ENCODE measurements at places on chromosomes 3 and 15.
A peak's percentile ranks its signal among the peaks of the same experiment; 100 is the strongest.

DNA sequence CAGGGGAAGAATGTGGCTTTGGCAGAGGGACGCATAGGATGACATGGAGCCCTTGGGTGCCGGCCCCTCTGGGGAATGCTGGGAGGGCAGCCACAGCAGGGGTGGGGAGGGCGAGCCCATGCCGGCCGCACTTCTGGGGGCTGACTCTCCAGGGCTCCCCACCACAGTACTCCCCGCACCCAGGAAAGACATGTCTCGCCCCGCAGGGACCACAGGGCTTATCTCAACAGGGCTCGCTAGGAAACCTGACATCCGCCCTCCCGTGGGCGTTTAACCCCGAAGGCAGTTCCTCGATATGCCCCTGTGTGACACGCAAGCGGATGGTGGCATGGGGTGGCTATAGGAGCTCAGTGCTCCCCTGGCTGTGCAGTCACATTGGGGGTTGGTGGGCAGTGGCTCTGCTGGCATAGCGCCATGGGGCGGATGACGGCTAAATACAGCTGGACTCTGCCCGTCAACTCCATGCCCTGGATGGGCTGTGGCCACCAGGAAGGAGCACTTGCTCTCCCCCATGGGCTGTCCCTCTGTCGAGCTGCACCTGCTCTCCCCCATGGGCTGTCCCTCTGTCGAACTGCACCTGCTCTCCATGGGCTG lies 141.4 kb downstream of the ADAMTS17 start:
- no peak for DNase-seq

DNA sequence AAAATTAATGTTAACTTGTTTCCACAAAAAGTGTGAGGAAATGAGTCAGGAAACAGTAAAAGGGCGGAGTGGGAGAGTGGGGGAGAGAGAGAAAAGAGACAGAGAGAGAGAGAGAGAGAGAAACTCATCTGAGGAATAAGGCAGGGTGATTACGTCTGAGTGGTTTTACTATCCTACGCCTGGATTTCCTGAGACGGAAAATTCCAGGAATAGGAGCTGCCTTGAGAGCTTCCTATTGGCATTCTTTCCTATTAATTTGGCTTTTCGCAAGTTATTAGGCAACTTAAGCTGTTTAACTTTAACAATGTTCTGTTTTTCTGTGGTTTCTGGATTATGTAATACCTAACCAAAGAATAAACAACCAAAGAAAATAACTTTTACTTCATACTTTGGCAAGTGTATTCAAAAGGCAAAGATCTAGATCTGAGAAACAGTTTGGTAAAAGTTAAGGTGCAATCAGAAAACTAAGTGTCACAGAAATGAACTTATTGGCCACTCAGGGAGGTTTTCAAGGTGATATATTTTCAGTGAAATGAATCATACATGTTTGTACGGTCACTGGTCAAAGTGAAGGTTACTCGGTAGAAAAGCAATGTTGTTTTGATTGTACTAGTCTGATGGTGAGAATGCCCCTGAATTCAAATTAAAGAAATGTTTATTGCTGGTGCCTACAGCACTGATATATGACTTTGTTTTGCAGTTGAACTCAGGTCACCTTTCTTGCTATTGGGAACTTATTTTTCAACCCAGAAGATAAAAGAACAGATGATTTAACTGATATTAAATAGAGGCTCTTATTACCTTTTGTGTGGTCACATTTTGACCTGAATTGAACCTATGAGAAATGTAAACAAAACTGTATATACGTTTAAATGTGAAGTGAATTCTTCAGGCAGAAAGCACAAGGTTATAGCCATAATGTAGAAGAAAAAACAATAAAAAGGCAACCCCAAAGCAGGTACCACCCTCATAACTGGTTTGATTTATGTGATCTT lies 39.9 kb upstream of the TNFSF10 start:
- DNase-seq, result peak; percentile 62

- peak; percentile 70 for DNase-seq
Observed at GRCh38 chr15:40340038-40340739, 550 bp downstream of the CCDC9B start.

GRCh38 chr15:59116141-59116540 lies 11.2 kb downstream of the CCNB2 start:
- no peak for DNase-seq

DNA sequence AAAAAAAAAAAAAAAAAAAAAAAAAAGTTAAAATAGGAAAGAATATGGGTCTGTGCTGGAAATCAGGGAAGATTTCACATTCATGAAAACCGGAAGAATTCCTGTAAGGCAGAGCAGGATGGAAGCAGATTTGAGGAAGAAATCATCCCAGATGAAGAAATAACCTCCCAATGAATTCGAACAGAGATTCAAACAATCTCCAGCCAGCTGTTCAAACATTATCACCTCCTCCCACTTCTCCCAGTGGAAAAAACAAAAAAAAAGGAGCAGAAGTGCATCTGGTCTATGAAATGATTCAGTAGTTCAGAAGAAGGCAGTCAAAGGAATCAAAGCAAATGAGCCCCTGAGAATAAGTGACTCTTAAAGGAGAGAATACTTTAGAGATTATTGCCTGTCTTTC lies 33.1 kb downstream of the CP start:
- no peak for DNase-seq

- no peak for DNase-seq
Observed at GRCh38 chr3:71128961-71129360, 454.6 kb downstream of the FOXP1 start.

DNA sequence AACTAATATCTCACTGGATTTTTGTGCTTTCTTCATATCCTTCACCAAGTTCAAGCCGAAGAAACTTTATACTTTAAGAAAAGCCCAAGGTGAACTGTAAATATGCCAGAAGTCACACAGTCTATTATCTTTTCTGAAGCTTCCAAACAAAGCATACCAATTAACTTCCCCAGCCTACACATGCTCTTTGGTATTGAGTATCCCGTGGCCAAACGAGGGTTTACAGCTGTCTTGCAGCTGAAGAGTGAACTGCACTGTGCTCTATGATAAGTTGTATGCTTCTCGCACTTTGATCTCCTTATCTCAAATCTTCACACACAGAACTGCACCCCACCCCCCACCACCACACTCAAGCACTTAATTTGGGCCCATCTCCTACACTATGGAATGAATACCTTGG lies 215.6 kb upstream of the VEPH1 start:
- DNase-seq, result no peak

- peak; percentile 70 for DNase-seq
Observed at GRCh38 chr3:13023235-13023970, 49.8 kb downstream of the IQSEC1 start.

DNA sequence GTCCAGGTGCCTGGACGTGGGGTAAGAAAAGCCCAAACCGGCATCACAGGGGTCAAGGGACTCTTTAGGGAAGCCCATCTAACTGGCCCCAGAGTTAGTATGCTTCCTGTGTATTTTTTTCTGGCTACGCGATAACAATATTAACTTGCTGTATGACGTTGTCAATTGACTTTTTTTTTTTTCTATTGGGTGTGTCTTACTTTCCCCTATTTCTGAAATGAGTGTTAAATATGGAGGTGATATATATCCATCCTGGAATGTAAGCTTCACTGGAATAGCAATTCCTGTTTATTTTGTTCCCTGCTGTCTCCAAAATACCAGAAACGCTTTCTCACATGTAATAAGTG lies 598 bp upstream of the GMNC start:
- DNase-seq, result no peak

DNA sequence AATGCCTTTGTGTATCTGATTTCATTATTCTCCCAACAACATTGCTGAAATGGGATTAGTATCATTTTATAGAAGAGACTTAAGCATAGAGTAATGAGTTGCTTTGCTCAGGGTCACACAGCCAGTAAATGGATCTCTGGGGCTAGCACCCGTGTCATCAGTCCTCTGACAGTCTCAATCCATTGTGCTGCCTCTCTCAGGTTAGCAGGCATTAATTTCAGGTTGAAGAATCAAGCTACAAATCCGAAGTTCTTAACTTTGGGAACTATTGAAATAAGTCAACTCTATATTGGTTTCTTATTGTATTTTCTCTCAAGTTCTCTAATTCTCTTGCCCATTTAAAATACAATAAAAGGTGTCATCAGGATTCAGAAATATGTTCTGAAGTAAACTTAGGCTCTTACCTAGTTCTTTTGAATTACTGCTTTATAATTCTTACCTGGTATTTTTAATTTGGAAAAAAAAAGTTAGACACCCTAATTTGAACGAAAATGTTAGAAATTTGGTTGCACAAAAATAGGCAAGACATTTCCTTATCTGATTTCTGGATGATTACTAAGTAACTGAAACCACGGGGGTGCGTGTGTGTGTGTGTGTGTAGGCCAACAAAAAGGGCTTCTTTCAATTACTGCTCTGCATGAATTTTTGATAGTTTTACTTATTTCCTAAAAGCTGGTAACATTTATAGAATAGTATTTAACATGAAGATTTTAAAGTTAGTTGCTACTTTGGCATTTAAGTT lies 189.8 kb downstream of the MBNL1 start:
- DNase-seq, result no peak

GRCh38 chr15:70892002-70892911 lies at the start of the genes LRRC49 and THAP10:
TSS of gene LRRC49 (plus strand) at chr15:70892826. CDS start at chr15:70892895, 69 bp downstream.
TSS of gene THAP10 (minus strand) at chr15:70892433. CDS start at chr15:70892272, 161 bp downstream.
- peak; percentile 97 for DNase-seq

GRCh38 chr15:62462721-62463120 lies 297.6 kb upstream of the C2CD4B start:
- no peak for DNase-seq

GRCh38 chr15:58608129-58608590 lies 141.3 kb downstream of the ADAM10 start:
- no peak for DNase-seq

DNA sequence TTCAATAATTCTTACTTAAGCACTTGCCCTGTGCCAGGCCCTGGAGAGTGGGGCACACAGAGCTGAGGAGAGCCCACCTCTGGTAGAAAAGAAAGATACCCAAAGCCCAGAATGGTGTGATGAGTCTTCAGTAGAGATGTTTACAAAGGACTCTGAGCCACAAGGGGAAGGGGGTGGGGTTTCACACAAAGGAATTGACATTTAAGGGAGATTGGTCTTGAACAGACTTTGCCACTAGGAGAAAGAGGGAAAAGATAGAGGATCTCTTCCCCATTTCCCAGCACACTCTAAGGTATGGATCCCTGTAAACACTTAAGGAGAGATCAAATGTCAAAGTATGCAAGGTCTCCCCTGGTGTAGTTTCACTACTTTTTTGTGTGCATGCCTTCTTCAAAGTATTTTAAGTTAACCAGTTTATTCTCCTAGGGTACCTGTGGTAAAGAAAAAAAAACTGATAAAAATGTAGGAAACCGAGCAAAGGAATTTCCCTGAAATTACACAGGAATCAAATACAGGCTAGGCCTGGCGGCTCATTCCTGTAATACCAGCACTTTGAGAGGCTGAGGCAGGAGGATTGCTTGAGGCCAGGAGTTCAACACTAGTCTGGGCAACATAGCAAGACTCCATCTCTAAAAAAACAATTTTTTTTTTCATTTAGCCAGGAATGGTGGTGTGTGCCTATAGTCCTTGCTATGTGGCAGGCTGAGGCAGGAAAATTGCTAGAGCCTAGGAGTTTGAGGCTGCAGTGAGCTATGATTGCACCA lies 117.6 kb upstream of the SKOR1 start:
- no peak for DNase-seq

DNA sequence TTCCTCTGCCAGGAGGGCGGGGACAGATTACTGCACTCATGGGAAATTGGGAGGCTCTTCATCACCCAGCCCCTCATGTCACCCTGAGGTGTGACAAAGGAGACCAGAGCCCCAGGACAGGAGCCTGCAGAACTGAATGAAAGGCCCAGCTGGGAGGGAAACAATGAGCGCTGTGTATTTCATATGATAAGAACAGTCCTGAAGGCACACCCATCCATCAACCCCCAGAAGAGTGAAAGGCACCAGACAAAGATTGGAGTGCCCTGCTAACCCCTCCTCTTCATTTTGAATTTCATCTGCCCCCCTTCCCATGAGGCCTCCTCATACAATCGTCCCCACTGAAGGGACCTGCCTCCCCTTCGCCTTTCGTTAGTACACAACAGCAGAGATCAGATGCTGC lies 160.0 kb upstream of the PRICKLE2 start:
- no peak for DNase-seq

DNA sequence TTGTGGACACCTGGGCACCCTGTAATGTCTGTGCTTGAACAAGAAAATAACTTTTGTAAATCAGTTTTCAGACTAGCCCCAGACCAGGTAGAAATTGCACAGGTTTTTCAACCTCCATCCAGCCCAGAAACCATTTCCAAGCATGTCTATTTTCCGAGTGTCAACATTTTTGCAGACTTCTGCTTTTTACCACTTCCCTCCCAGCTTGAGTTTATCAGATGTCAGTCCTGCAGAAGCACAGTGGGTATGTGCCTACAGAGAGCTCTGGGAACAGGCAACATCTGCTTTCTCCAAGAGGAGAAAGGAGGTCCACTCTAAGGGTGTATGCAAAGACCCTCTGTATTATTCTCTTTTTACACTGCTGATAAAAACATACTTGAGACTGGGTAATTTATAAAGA lies 83.9 kb downstream of the LRRK1 start:
- DNase-seq, result no peak

DNA sequence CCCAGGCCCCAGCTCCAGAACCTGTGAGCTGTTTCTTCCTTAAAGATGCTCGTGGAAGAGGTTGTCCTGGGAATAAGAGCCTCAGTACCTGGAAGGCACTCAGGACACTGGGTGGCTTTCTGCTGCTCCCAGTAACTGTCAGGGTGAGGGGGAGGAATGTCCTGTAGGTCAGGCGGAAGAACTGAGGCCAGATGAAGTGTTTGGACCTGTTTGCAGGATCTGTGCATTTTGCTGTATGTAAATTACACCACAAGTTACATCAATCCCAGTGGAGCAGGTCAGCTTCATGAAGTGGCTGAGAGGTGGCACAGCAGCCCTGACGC lies 27.1 kb downstream of the HDAC11 start:
- no peak for DNase-seq

DNA sequence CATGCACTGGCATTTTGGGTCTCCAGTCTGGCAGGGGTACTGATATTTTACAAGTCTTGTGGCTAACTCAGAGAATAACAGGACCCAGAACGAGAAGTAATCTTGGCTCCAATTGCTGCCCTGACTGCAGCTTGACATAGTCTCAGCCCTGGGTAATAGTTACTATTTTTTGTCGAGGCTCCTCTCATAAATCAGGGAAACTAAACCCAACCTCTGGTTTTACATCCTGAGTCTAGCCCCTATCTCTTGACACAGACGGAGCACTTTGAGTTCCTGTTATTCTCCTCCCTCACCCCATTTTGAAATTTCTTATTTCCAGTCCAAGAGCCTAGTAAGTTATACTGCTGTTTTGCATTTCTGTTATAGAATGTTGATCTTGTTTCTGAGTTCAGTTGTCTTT lies 276.1 kb upstream of the GOLIM4 start:
- DNase-seq, result no peak

- no peak for DNase-seq
Observed at GRCh38 chr15:94047566-94047965, 183.8 kb upstream of the MCTP2 start.

GRCh38 chr3:134477002-134477401 lies 8.8 kb downstream of the ANAPC13 start:
- no peak for DNase-seq

- DNase-seq, result no peak
Observed at GRCh38 chr3:152122851-152123250, 145.9 kb upstream of the MBNL1 start.

Measured in Daoy (cell line).